ENCODE measurements at places on chromosomes 16 and 17.

DNA sequence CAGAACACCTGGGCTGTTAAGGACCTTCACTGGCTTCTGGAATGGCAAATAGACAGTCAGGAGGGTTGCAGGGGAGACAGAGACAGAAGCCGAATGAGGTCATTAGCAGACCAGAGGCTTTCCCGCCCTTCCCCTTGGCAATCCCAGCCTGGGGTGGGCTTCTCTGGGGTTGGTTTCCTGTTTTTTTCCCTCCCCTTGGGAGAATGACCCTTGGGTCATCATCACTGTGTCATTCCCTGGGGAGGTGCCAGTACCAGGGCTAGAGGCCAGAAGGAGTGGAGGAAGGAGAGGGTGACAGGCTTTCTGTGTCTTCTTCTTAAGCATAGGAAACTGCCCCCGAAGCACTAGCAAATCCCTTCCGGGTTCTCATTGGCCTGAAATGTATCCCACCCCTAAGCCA, 42.9 kb upstream of the IL21R start:
- no peak for DNase-seq

- no peak for DNase-seq
These were observed 15.5 kb downstream of the GFOD2 start for GRCh38 chr16:67703626-67704025.

GRCh38 chr16:53035176-53035942, 17.3 kb downstream of the CHD9NB start:
- DNase-seq, result no peak

GRCh38 chr17:49687878-49688491, 10.1 kb upstream of the SPOP start:
- no peak for DNase-seq

GRCh38 chr17:73697872-73698271, 53.6 kb upstream of the SDK2 start:
- no peak for DNase-seq

DNA sequence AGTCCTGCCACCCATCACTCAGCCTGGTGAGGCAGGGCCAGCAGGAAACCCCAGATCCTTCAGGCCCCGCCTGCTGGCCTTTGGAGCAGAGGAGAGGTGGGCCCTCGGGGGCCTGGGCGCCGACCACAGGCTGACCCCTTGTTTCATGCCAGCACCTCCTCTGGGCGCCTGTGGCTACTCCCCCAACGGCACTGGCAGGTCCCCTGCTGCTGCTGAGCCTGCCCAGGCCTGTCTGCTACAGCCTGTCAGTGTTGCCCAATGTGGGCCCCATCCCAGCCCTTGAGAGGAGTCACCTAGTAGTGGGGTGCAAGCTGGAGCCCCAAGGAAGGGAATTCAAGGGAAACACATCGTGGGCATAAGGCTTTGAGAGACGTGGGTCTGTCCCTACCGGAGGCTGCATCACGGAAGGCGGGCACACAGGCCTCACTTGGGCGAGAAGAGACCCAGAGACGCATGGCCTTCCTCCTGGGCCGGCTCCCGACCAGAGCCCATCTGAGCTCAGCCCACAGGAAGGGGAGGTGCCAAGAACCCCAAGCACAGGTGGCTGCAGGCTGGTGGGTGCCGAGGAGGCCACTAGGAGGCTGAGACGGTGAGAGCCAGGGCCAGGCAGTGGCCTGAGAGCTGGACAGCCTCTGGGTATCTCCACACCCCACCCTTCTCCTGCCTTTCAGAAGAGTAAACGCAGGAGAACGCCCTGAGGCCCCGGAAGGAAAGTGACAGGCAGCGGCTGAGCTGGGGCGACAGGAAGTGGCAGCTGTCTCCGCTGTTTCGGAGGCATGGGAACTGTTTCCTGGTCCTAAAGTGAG, 8.0 kb upstream of the FASN start:
- DNase-seq, result peak; percentile 9

DNA sequence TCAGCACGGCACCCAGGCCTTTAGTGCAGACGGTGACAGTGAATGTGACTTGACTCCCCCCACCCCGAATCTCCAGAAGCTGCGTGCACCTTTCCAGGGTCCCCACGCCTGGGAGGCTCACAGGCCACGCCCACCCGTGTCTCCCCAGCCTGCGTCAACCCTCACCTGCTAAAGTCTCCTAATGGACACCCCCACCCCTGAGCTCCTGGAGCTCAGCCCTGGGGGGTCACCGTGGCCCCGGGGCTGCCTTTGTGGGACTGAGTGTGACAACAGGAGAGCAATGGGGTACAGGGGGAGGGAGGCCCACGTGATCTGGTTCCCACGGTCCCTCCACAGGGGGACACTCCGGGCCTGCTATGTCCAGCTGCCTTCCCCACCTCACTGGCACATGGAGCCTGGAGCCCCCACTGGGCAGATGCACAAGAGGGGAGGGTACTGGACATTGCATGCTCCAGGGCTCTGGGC, 7.4 kb upstream of the FASN start:
- no peak for DNase-seq

Data from stimulated activated CD8-positive, alpha-beta memory T cell treated with anti-CD3 and anti-CD28 coated beads, Interleukin-7, amount 100 ng/mL, for 1 hour (primary cell).